Caki2 (cell line): ENCODE measurements at places on chromosomes 3 and 15.

- no peak for DNase-seq
These were observed 36.9 kb upstream of the SPRED1 start for GRCh38 chr15:38215707-38216106.

GRCh38 chr3:106510206-106510605, 641.4 kb upstream of the CBLB start:
- DNase-seq: no peak

DNA sequence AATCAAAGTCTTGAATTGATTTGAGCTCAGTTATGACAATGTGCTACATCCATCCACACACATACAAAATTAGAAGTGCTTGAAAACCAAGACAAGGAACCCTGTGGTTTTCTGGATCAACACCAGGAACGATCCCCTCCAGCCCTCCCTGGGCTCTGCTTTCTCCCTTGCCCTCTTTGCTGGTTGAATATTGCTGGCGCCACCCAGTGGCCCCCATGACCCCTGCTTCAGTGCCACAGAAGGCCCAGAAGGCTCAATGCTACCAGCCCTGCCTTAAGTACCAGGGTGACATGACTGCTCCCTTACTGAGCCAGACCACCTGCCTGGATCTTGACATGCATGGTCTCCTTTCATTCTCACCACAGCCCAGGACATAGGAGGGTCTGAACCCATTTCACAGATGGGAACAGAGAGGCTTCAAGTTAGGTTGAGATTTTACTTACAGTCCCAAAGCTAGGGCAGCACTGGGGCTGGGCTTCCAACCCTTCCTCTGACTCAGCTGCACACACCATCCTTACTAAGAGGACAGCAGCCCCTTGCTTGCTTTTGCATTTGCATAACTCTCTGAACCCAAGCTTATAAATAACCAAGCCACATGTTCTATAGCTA, 15.0 kb downstream of the IL12A start:
- DNase-seq: peak; percentile 70

GRCh38 chr3:132416807-132417694, at the start of gene DNAJC13:
Gene DNAJC13, plus strand, starts transcription at chr3:132417502. Its CDS starts 17,049 bp downstream, at chr3:132434551.
- peak; percentile 92 for DNase-seq

DNA sequence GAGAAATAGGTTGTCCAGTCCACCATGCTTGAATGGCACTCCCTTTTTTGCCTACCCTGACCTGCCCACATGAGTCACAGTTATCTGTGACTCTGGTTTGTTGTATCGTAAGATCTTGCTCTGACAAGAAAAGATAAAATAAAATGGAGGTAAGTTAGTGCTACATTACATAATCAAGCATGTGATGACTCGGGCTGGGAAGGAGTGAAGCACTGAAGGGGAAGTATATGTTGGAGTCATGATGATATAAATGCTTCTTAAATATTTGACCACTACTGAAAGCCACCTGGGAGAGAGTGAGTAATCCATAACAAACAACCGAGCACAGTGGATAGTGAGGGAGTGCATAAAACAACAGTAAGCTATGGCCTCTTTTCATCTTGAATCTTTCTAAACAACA, 124.4 kb downstream of the SHOX2 start:
- DNase-seq: peak; percentile 17

- no peak for DNase-seq
These were observed 141.4 kb downstream of the VPS8 start for GRCh38 chr3:184953401-184953800.

DNA sequence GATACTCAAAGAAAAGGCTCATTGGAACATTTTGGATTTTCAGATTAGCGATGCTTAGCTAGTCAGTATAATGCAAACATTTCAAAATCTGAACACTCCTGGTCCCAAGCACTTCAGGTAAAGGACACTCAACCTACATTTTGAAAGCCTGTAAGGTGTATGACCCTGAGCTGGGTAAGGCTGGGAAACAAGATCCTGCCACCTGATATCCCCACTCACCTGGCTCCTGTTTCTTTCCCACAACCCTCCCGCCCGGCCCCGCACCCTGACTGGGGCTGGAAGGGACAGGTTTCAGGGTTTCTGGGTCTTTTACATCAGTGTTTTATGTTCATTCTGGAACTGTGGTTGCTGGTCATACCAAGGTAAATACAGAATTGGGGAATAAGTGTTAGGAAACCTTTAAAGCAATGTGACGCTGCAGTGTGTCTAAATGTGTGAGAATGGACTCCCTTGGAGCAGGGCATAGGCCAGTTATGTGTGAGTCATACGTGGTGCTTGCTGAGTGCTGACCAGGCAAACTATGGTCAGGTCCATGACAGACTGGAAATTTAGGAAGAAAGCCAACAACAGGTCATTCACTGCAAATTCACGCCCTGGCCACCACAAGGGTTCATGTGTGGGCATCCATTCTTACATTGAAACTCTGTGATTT, 22.9 kb downstream of the CTXND1 start:
- DNase-seq: no peak

DNA sequence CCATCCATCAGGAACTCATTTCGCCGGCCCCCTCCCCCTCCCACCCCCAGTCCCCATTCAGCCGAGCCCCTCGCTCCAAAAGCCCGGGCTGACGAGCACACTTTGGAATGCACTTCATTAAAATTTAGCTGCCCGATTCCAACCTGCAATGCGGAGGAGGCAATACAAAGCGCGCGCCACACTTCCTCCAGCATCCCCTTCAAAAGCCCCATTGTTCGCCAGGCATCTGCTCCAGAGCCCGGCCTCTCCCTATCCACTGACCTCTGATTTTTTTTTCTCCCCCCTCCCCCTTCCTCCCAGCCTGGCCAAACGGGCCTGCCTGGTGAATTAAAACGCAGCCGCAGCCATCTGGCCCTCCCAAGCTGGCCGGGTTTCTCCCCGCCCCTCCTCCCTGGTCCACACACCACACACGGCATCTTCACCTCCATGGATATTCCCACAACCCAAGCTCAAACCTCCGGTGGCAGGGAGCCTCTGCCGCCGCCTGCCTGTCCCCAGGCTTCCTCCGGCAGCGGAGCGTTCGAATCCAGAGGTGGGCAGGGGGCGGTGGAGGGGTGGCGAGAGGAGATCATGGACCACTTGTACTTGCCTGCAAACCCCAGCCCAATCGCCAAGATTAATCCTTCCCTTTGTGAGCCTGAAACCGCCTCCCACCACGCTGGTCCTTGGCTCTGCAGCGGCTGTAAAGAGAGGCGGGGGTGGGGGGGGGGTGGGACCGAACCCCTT, 441.3 kb downstream of the MAGI1 start:
- DNase-seq: no peak

DNA sequence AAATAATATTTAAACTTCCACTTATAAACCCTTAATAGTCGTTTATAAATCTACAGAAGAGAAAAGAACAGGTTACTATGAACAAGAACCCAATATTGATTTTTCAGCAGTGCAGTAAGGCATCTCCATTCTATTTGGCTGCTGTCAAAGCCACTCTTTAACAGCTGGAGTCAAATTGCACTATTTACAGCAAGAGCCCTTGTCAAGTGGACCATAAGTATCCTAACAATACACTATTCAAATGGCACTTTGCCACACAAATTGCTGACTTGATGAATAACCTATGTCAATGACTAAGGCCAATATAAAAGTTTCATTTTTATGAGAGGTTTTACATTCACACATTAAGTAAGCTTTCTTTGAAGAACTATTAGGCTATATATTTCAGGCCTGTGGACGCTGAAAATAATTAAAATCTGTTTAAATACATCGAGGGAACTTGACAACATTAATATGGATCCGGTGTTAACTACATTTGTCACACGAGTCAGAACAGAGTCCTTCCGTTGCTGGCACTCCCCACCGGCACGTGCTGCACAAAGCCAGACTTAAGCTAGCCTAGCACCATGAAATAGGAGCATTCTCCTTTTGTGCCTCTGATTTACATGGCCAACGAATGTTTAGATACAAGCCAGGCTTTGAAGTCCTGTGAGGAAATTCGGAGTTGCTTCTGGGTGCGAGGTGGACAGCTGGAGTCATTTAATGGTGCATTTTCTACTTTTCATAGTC, 100.5 kb downstream of the WDR72 start:
- DNase-seq: no peak

DNA sequence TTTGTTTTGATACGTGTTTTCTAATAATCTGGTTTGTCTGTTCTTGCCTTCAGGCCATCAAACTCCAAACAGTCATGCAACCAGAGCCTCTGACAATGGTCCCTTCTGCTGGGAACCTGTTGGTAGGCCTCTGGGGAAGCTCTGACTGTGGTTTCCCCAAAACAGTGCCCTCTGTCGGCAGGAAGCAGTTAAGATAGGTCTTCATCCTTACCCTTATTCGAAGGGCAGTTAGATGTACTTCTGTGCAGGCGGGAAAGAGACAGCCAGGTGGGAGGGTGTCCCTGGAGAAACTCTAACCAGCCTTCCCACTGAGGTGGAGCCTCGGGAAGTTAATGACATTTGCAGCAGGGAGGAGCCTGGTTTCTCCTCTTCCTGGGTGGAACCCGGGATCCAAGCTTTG, 81.6 kb upstream of the CHMP2B start:
- DNase-seq: no peak

DNA sequence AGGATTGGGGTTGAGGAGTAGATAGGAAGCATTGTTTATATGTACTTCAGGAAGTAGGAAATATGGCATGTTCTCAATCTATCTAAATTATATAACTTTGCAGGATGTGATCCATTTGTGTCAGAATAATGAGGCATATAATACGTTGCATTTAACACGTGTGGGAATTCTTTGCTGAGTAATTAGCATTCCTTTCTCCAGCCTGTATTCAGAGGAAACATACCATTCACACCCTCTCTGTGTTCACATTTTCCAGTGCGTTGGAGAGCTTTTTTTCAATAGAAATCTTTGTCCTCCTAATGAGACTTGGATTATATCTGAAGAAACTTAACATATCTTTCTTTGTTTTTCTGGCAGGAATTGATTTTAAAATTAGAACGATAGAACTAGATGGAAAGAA, 33.0 kb upstream of the APH1B start:
- no peak for DNase-seq

DNA sequence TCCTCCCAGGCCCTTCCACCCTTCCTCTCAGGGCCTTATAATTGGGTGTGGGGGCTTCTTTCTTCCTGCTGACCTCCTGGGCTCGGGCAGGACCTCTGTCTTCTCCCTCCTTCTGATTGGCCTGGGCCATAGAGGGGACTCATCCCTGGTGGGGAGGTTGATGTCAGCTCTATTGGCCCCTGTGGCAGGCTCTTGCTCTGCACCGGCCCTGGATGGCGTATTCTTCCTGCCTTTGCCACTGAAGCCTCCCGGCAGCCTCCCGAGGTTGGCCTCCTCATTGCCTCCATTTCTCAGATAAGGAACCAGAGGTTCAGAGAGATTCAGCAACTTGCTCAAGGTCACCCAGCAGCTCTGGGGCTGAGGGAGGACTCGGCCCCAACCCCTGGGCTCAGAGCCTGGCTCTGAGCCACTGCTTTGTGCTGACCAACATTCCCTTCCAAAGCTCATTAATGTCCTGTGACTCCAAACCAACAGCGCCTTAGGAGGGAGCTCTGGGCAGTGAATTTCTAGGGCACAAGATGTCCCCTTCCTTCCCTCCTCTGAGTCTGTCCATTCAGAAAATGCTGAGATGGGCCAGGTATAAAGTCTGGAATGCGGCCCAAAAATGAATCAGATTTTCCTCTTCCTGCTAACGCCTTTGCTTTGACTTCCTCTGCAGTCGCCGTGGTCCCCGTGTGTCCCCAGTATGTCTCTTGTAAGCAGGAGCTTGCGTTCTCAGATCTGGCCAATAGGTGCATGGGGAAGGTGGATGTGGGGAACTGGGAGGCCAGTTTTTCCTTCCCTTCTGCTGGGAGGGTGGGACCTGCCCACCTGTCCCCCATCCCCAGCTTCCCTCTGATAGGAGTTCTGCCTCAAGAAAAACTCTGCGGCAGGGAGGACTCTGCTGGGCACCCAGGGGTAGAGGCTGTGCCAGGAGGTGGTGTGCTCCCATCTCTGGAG, 74.2 kb downstream of the HMCES start:
- no peak for DNase-seq

DNA sequence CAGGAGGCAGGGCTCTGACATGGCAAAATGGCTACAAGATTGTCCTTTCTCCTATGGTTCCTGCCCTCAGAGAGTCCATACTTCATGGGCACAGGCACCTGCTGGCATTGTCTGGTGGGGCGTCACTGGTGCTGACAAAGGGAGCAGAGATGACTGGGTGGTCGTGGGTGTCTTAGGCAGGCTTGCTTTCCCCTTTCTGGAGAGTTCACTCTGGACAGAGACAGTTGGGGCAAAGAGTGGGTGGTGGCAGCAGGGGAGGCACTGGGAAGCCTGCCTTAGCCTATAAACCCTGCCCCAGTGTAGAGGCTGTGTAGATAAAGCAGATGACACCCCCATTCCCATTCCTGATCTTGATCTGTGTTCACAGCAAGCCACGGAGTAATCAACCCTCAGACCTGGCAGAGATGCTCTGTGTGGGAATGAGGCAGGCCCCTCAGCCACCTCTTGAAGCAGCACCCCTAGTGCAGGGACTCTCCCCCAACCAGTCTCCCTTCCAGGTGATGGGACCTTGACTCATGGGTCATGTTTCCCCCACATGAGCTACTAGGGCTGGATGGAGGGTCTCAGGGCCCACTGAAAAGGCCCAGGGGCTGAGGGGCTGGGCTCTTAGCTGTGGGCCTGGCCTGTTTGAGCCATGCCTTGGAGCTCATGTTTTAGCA, 20.7 kb upstream of the DOCK3 start:
- no peak for DNase-seq

GRCh38 chr3:18030371-18030870, 288.0 kb upstream of the TBC1D5 start:
- DNase-seq: no peak

DNA sequence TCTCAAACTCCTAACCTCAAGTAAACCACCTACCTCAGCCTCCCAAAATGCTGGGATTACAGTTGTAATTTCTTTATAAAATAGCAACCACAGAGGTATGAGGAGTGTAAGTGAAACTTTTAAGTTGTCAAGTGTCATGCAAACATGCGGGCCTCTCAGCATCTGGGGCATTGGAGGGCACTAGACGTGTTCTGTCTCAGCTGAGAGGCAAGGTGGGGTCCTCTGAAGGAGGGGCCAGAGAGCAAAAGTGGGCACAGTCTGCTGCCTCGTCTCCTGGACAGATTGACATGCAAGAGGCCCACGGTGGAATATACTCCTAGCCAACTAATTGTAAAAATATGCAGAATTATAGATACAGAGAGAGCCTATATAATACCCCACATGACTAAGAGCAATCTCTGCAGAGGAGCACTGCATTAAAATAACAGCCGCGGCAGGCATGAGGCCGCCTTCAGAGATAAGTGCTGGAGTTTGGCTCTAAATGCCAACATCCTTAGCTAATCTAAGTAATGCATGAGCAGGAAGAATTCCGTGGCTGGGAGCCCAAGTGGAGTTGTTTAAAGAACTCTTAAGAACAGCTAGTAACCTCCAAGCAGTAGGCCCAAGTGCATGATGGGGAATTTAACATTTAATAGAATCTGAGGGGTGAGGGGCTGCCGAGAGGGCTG, 87.8 kb upstream of the RNU6-1 start:
- peak; percentile 24 for DNase-seq
